ENCODE measurements at places on chromosomes 5 and 9.
A peak's percentile ranks its signal among the peaks of the same experiment; 100 is the strongest.

DNA sequence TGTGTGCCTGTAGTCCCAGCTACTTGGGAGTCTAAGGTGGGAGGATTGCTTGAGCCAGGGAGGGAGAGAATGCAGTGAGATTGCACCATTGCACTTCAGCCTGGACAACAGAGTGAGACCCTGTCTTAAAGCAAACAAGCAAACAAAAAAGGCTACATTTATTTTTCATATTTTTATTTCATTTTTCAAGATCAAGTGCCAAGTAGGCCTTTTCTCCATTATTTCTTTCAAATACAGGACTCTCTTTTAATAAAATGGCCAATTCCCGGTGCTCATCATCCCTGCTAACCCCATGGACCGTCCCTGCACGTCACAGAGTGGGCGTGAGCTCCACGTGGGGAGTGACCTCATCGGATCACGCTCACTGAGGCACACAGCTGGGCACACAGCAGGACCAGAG lies 9.3 kb upstream of the GBGT1 start:
- DNase-seq, result no peak

- DNase-seq, result peak; percentile 94
Measured at GRCh38 chr5:119268387-119269060, 87.3 kb upstream of the TNFAIP8 start.

- DNase-seq, result peak; percentile 32
Measured at GRCh38 chr9:111483858-111484571, at the start of gene ECPAS. TSS of gene ECPAS (minus strand) at chr9:111484383. CDS start at chr9:111472918, 11,465 bp downstream.

DNA sequence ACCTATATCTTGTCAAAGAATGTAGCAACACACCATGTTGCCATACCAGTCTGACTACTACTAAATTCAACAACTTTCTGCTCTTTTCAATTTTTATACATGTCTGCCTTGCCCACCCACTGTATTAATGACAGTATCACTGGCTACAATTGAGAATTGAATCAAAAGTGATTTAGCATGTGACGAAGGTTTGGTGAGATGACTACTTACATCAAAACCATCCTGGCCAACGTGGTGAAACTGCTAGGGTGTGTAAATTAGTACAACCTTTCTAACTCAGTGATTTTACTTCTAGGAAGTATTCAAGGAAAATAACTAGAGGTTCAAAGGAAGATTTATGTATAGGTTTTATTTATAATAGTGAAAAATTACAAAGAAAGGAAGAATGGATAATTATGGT lies 109.8 kb downstream of the UNC13B start:
- DNase-seq, result no peak

DNA sequence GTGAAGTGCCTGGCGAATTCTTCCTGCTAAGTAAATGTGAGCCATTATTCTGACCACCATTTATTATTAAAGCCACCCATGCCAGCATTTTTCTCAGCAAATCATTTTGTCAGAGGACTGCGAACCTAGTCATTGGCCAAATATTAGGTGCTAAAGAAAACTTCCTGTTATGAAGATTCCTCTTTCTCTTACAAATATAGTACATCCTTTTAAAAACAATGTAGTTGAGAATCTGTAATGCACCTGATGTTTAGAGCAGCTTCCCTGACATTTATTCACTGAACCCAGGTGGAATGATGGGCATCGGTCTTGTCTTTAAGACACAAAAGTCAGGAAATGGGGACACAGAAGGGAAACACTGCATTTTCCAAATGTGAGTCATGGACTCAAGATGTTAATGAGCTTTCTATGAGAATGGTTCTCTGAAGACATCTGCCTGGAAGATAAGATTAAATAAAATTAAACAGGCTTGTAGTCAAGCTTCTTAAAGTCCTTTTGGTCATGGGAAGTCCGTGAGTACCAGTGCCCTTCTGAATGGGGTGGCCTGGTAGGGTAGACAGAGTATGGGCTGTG lies 290.6 kb downstream of the FBXL7 start:
- DNase-seq, result no peak

DNA sequence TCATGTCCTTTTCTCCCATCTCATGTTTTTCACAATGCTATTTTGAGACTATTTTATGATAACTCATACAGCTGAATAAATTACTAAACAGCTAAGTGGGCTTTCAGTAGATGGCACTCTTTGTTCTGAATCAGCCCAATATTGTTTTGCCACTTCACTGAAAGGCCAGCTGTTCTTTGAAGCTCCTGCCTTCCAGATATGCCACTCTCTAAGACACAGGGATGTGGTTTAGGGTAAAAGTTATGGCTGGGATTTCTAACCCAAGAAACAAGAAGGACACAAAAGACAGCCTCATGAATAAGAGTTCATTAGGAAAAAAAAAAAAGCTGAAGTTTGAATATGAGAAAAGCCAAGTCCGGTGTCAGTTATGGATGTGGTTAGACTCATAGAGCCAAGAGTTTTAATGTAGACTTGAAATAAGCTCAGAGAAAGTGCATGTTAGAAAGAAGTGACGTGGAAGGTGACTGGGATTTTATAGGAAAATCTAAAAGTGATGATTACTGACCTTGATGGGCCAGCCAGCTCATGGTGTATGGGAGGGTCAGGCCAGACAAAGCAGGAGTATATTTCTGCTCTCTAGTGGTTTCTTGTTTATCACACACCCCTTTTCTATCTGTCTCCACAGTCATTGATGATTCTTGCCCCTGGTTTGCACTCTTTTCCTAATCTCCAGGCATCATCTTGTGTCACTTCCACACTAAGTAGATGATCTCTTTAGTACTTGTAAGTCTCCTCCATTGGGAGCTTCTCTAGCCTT lies 488.5 kb downstream of the NR2F1-AS1 start:
- no peak for DNase-seq

DNA sequence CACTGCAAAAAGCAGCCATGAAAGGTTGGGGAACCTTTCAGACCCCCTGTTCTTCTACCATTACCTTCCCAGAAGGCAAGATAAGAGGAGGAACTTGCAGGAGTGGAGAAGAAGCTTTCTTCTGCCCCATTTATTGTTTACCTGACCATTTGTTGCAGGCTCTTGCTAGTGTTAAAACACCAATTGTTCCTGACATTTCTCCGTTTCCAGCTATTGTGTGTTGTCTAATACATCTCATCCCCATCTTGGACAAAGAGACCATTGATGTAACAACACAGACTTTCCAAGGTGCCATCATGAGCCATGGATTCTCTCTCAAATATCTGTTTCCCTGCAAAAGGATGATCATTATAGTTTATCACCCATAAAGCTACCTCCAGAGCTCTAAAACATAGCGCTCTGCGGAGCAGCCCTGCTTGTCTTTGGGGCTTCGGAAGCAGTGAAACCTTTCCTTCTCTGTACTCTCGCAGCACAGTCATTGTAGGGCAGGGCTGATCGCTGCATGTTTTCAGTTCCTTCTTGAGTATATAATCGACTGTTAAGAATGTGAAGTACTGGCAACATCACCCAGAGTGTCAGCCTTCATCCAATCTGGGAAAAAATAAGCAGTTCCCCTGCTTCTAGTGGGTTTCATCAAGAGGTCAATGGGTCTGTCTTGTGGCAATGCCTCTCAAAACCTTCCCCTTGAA lies 680.0 kb downstream of the SEMA5A start:
- DNase-seq, result no peak

- DNase-seq, result no peak
Measured at GRCh38 chr5:169706071-169706470, 69.0 kb downstream of the DOCK2 start.

All from stimulated activated CD8-positive, alpha-beta memory T cell treated with anti-CD3 and anti-CD28 coated beads, Interleukin-7, amount 100 ng/mL, for 1 hour (primary cell).